A673 (cell line): ENCODE measurements at places on chromosomes 3 and 15.

GRCh38 chr3:66747696-66748095 lies 246.9 kb upstream of the LRIG1 start:
- DNase-seq, result no peak

GRCh38 chr3:149152420-149152819 lies 23.0 kb downstream of the HPS3 start:
- DNase-seq, result no peak

GRCh38 chr3:192339214-192339613 lies 388.1 kb downstream of the FGF12 start:
- DNase-seq, result no peak

GRCh38 chr15:59240036-59240435 lies 33.4 kb downstream of the LDHAL6B start:
- DNase-seq, result no peak

GRCh38 chr3:32275506-32275905 lies 37.0 kb downstream of the CMTM8 start:
- DNase-seq, result no peak

- no peak for DNase-seq
Measured at GRCh38 chr15:85744579-85744978, 50.1 kb downstream of the KLHL25 start.

- DNase-seq, result peak; percentile 2
Measured at GRCh38 chr3:39812537-39812936, 3.1 kb downstream of the MYRIP start.

DNA sequence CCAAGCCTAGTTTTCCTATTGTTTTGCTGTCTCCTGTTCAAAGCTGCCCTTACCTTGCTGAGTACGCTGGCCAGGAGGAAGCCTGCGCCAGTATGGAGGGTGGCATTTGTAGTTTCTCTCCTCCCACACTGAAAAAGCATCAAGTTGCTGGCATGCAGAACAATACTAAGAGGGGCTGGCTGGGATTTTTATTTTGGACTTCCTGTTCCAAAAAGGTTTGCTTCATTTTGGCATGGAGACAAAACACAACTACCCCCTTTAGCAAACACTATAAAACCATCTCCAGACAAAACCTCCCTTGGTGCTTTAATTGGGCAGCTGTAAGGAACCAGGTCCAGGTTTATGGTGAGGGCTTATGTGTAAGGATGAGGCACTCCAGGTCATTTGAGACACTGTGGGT lies 457.6 kb downstream of the PDCD6IP start:
- peak; percentile 86 for DNase-seq

DNA sequence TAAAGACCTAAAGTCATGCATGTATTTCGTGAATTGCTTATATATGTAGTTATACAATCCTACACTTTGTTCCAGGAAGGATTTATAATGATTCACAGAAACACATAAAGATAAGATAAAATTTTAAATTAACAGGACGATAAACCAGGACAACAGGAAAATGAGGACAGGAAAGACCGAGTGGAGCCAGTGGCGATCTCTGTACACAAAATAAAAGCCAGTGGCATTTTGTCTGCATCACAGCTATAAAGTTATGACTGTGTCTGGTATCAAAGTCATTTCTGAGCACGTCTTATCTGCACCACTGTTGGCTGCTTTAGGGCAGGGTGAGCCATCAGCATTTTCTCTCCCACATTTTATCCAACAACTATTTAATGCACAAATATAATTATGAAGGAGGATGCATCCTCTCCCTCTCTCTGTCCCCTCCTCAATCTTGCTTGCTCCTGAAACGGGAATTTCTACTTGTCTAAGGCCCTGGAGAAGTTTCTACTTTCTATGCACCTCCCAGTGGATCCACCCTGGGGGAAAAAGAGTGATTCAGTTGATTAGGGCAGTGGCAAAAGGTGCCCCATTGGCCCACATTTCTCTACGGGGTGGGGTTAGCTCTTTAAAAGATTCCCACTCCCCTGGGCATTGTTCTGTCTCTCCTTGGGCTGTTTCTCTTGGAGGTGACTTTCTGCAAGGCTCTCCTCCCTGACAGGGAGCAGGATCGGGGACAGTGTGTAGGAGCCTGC lies 159.4 kb upstream of the UBE2E1 start:
- DNase-seq, result no peak

DNA sequence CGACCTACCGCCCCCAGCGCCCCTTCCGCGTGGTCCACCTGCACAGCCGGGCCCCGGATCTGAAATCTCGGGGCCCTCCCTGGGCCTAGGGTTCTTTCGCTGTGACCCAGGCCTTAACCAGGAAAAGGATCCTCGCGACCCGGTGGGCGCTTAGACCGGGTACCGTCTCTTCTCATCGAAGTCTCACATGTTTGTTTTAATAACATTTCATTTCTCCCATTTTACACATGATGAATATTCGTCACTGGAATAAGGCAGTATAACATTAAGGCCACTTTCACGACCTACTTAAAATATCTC lies 277 bp upstream of the DALRD3 start:
- DNase-seq, result no peak

DNA sequence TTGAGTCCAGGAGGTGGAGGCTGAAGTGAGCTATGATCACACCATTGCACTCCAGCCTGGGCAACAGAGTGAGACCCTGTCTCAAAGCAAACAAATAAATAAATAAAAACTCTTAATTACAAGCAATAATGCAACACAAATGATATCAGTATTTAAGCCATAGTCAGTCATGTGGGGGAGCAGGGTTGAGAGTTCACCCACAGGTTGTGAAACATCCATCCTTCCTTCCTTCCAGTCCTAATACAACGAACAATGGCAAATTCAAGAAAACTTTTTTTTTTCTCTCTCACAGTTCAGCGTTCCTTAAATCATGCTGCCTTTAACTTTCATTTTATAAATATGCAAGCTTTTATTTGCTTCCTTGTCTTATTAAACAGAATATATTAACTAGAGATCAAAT lies 24.1 kb downstream of the ZNF592 start:
- no peak for DNase-seq

DNA sequence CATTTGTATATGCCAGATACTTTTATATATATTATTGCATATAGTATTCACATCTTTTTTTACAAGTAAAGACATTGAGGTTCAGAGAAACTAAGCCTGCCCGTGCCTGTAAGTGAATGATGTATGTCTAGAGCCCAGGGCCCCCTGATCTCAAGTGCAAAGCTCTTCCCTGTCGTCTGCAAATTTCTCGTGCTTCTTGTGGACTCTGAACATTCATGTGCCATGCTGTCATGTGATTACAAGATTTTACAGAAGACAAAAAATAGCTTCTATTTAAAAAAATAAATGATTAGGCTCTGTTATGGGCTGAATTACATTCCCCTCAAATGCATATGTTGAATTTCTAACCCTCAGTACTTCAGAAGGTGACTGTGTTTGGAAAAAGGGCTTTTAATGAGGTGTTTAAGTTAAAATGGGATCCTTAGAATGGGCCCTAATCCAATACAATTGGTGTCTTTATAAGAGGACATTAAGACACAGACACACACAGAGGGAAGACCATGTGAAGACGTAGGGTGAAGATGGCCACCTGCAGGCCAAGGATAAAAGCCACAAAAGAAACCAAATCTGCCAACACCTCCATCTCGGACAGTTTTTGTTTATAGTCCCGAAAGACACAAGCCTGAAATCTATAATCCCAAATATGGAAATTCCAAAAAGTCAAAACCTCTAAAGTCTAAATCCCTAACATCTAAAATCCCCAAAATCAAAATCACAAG lies 3.9 kb upstream of the MASP1 start:
- DNase-seq, result no peak

DNA sequence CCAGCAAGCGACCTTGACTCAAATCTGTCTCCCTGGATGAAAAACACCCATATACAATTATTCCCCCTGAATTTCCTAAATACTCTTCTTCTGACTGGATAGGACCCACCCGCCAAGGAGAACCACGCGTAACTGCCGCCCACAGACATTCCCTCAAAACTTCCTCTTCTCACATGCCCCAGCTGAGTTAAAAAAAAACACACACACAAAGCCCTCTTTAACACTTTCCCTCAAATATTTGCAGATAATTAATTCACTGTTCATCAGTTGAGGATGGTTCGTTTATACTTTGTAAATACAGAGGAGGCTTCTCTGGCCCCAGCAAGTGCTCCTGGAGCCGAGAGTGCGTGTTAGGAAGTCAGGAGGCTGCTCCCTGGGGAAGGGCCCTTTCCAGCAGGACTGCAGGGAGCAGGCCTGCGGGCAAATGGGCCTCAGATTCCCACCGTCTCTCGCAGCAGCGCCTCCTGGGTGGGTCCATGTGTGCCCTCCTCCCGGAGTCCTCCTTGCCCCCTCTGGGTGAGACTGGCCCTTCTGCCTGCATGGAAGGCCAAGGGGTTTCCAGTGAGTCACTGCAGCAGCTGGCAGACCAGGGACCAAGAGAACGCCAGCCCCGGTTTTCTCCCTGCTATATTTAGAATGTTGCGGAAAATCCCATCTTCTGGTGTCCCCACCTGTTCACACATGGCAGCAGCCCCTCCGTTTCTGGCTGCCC lies 46.8 kb downstream of the MGLL start:
- no peak for DNase-seq

GRCh38 chr3:189389346-189389745 lies 217.6 kb downstream of the TPRG1 start:
- DNase-seq, result no peak

DNA sequence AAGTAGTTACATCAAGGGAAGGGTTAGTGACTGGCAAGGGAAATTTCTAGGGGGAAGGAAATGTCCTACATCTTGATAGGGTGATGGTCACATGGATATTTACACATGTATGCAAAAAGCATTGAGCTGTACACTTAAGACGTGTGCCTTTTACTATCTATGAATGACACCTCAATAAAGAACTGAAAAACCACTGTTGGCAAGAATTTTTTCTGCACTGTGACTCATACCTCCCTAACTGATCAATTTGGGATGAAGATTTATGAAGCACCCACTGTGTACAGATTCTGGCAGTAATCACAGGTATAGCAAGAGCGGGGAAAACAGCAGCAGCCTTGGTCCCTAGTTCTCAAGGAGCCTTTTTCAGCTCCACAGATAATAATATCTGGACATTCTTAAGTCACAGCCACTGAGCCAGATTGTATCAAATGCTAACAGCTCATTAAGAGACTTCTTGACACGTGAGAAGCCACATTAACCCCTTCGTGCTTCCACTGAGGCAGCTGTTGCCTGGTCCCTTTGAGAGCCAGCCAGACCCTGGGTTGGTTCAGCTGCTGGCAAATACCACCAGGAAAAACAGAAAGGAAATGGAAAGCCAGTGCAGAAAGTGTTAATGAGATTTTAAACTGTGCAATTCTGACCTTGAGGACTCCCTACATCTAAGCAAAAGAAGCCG lies 32.0 kb upstream of the GALNT15 start:
- DNase-seq, result no peak

GRCh38 chr15:65337436-65338070 lies 33.1 kb downstream of the RNU5B-1 start:
- peak; percentile 52 for DNase-seq
